ENCODE measurements at places on chromosomes 3 and 15.

DNA sequence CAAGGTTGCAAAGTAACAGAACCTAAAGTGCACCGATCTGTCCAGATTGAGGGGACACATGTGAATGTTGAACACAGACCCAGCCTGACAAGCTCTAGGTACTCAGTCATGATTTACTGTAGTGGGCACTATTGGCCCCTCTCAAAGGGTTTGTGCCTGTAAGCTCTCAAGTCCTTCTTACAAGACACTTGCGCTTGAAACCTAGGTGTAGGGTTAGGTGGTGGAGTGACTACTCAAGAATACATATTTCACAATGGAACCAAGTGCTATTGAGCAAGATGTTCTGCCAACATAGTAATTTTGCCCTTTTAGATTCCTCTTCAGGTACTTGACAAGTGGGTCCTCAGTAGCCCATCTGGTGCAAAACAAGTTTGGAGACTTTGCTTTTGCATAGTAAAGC lies 169.9 kb downstream of the AKAP13 start:
- no peak for DNase-seq

DNA sequence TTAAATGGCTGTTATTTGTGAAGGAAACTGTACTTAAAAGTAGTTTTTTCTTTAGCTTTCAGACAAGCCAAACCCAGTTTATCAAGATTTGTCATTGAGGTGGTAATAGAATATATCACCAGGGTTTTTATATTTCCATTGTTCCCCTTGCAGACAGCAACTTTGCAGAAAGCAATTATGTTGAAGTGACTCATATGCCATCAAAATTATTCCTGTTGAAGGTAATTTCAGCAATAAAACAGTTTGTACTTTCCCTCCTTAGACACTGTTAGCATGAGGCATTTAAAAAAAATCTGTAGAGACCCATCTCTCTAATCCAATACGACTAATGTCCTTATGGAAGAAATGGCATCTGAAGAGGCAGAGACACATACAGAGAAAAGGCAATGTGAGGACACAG lies 219.0 kb downstream of the NFKBIZ start:
- no peak for DNase-seq

GRCh38 chr3:38669668-38670067 lies 20.2 kb upstream of the SCN5A start:
- DNase-seq: no peak

DNA sequence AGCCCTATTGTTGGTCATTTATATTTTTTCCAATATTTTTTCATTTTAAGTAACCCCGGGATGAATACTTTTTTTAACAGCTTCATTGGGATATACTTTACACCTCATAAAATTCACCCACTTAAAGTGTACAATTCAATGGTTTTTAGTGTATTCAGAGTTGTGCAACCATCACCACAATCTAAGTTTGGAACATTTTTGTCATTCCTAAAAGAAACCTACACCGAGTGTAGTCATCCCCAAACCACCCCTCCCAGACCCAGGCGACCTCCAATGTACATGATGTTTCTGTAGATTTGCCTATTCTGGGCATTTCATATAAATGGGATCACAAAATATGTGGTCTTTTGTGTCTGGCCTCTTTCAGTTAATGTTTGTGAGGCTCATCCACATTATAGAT lies 118.3 kb upstream of the FRMD4B start:
- no peak for DNase-seq

DNA sequence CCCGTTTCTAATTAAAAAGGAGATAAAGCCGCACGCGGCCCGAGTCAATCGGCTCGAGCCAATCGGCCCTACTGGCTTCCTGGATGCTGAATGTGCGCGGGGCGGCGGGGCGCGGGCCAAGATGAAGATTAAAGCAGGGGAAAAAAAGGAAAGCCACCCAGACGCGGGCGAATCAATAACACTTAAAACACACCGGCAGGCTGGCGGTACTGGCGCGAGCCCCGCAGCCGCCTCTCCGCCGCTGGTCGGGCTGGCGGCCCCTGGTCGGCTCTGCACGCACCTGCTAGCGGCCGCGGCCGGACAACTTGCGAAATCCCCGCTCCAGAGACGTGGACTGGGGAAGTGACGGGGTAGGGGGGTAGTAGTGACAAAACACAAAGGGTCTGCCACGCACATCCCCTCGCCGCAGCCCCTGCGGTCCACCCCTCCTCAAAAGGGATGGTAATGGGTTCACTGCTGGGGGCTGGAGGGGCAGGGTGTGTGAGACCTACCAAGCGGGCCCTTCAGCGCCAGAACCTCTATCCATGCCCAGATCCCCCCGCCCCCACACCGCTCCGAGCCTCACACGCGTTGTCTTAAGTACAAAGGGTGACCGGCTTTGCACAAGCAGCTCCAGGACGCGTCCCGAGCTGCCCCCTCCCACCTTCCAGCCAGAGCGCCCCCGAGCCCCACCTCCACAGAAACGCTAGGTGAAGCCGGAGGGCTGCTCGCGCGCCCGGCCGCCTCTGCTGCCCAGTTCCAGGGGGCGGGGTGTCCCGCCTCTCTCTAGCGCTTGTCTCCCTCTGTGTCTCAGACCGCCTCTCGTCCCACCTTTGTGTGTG lies 1.4 kb downstream of the WNT7A start:
- no peak for DNase-seq

Measured in HTR-8/SVneo (cell line).